Osteocyte (in vitro differentiated cells): ENCODE measurements at places on chromosomes 3 and 15.

DNA sequence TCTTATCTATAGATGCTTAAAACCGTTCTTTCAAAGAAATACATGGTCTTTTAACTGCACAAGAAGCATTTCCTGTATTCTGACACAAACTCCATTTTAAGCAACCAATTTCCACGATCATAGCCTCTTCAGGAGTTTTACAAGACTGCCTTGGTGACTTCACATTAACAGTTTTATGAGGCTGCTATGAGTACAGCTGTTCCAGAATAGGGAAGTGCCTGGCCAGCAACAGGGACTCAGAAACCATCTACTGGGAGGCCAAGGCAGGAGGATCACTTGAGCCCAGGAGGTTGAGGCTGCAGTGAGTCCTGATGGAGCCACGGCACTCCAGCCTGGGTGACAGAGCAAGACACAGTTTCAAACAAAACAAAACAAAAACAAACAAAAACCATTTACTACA is 78.4 kb downstream of the B3GNT5 start:
- no peak for DNase-seq

GRCh38 chr15:101110681-101111569 is 140.9 kb downstream of the CHSY1 start:
- DNase-seq, result no peak

- no peak for DNase-seq
Observed at GRCh38 chr3:174776123-174776522, 83.0 kb upstream of the NAALADL2 start.

DNA sequence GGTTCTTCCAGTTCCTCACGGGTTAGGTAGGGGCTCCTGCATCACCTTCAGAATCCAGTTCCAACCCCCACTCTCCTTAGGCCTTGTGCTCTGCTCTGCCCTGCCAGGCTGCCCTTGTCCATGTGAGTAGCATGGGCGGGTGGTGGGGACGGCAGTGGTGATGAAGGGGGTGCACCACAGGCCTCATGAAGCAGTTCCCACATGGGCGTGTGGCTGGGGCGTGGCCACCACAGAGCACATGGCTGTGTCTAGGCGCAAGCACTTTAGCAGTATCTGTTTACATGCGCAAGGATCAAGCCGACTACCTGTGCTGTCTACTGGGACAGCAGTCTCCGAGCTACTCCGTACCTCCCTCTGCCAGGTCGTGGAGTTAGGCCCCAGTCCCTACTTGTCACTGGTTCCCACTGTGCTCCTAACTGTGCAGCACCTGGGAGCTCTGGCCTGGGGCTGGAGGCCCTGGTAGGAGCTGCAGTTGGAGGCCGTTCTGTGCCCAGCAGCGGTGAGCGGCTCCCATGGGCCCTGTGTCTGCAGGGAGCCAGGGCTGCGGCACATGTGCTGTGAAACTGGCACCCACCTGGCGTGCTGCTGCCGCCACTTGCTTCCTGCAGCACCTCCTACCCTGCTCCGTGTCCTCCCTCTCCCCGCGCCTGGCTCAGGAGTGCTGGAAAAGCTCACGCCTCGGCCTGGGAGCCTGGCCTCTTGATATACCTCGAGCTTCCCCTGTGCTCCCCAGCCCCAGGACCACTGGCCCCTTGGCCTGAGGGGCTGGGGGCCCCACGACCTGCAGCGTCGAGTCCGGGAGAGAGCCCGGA is 53.5 kb downstream of the PLXNA1 start:
- DNase-seq, result no peak

DNA sequence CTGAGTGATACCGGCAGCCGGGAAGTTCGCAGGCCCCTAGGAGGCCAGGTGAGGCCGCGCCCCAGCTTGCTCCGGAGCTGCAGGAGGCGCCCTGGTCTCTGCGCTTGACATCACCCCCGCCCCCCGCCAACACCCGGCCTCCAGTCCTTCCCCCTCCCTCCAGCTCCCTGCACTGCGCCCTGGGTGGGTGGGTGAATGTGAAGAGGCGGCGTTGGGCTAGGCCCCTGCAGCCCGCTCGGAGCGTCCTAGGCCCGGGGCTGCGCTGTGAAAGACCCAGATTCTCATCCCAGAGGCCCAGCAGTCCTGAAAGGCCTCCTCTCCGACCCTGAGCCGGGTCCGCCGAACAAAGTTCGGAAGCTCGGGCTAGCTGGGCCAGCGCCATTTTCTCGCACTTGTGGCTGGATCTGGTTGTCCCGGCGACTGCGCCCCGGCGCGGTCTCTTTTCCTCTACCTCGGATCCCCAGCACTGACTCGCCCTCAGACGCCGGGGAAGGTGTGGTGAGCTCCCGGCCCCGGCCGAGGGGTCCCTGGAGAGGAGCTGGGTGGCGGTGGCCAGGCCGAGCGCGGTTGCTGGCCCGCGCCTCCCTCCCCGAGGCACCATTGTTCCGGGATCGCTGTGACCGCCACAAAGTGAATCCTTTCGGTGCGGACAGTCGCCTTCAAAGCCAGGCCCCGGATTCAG is 12.9 kb downstream of the ZIC4 start:
- no peak for DNase-seq

DNA sequence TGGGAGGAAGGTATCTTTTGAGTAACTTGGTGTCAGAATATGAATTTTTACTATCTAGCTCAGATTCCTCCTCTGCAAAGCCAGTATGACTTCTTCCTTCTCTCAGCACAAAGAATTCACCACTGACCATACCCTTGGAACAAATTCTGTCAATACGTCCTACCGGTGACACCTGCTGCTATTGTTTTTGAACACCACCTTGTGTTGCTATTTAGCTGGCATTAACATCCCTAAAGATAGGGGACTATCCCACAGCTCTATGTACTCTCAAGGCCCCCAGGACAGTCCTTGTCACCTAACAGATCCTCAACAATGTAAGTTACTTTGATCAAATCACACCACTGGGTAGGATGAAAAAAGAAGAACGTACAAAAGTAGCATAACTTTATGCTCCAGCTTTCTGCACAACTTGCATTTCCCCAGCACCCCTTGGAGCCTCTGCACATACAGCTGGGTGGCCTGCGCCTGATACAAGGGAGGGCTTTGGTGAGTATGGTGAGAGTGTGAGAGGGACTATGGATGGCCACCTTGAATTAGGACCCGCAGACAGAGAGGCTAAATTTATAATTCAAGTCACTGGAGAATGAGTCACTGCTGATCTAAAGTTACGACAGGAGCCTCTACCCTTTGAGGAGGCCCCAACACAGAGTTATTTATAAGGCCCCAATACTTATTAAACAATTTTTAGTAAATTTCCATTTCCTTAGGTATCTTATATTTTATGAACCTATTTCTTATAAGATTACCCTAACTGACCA is 2.3 kb upstream of the COLQ start:
- DNase-seq, result no peak

DNA sequence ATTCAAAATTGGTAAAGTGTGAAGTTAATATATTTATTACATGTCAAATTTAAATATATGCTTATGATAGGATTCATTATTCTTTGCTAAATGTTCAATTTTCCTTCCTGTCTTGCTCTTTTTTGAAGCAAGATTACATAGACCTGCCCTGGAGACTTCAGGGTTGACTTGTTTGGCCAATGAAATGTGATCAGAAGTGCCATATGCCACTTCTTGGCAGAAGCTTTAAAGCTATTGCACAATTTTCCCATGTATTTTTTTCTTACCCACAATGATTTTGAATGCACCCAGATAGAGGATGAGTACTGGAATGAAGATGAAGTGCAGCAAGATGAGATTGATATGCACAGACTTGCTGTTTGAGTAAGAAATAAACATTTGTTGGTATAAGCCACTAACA is 406.3 kb upstream of the BCHE start:
- DNase-seq, result no peak

DNA sequence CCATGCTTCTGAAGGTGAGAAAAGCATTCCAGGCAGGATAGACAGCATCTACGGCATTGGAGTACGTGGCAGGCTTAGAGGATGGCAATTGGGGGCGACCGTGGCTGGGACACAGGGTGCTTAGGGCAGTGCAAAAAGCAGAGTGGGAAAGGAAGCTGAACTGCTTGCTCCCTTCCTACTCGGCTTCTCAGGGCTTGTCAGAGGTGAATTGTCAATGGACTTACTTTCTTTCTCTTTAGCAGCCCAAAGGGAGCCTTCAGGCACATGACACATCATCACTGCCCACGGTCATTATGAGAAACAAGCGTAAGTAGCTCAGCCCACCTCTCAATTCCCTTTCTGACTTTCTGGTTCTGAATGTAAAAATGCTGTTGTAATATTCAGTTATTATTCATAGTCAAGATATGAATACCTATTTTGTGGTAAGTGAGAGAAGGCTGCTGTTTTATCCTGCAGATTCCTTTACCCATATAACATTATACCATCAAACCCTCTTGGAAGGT is 84.3 kb downstream of the KLHL25 start:
- DNase-seq, result no peak

DNA sequence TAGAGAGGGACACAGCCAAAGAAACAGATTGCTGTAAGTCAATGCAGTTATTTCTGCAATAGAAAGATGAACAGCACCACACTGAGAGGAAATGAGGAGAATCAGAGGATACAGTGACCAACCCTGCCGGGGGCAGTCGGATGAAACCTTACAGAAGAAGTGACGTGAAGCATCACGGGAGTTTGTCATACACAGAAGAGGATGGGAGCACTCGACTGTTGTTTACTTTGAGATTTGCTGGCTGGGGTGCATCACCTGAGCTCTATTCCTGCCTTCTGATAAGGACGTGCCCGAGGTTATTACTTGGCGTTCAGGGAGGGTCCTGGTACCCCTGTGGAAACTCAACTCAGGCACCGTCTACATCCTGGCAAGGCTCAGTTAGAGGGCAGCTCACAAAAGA is 45.4 kb downstream of the MAGEF1 start:
- DNase-seq, result no peak

GRCh38 chr3:105511031-105511430 is 144.3 kb downstream of the ALCAM start:
- no peak for DNase-seq

- DNase-seq, result peak; percentile 93
Observed at GRCh38 chr3:183298701-183299153, 45.7 kb downstream of the B3GNT5 start.

DNA sequence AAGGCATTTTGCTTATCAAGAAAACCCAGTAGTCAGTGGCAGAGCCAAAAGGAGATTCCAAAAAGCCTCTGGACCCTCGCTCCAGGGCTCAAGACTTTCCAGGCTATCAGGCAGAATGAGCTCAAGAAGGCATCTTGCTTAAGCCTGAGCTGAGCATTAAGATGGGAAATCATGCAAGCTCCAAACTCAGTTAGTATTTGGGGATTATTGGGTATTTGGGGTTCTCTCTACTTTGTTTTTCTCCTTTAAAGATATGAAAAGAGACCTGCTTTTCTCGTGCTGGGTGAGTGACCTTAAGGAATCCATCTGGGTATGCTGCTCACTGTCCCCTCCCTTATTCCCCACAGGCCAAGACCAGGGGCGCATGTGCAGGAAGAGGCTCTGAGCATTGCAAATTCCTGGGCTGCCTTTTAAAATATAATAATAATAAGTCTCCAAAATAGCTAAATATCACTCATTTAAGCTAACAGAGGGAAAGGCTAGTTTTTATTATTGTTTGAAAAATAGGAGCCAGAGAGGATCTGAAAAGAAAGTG is 75.4 kb upstream of the HACD2 start:
- no peak for DNase-seq

GRCh38 chr3:190032923-190033322 is 87.8 kb downstream of the P3H2 start:
- no peak for DNase-seq

- no peak for DNase-seq
Observed at GRCh38 chr15:63722204-63722808, 111.4 kb downstream of the HERC1 start.

GRCh38 chr3:118984699-118985098 is 49.9 kb downstream of the IGSF11 start:
- no peak for DNase-seq

DNA sequence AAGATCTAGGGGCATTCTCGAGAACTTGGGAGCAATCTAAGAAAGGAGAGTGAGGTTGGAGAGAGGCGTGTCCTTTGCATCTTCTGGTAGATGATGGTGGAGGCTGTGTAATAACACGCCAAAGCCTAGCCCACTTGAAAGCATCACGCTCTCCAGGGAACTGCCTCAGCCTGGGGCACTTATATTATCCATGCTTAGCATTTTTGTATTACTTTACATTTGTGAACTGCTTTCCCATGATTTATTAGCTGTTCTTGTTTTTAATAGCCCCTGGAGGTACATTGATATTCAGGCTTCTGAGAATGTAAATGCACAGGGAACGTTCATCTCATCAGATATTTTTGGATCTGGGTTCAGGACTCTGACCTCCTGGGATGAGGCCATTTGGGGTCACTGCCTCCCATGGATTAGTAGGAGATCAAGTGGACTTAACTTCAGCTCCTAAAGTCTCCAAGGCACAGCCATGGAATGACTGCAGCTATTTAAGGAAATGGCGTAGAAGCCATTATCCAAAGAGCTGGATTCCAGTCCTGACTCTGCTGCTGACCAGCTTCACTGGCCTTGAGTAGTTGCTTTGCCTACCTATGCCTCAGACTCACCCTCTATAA is 124.9 kb downstream of the LPP start:
- DNase-seq, result no peak

GRCh38 chr15:28178290-28178689 is 79.2 kb upstream of the OCA2 start:
- no peak for DNase-seq

GRCh38 chr3:196689941-196690660 is 21.9 kb downstream of the CEP19 start:
- no peak for DNase-seq

- peak; percentile 99 for DNase-seq
Observed at GRCh38 chr3:122415762-122416654, at the start of gene WDR5B. WDR5B (minus strand) TSS chr3:122416062; CDS start chr3:122415528, 534 bp downstream.

GRCh38 chr15:70416829-70417228 is 319.1 kb upstream of the TLE3 start:
- DNase-seq, result no peak

- DNase-seq, result no peak
Observed at GRCh38 chr15:59886441-59886840, 117.7 kb upstream of the FOXB1 start.

- no peak for DNase-seq
Observed at GRCh38 chr15:58486062-58486461, 54.3 kb downstream of the LIPC start.

GRCh38 chr15:42710662-42711061 is 26.3 kb downstream of the CDAN1 start:
- DNase-seq, result no peak
